Activated CD4-positive, alpha-beta memory T cell treated with anti-CD3 and anti-CD28 coated beads, Interleukin-2, amount 10 ng/mL, durations not matched to agents 7 days and 5 days (primary cell): ENCODE measurements at places on chromosomes 7 and 10. TPM values are rescaled to one million over a fixed set of nuclear protein-coding genes. Genes with fewer than 3 reads are reported as not detected.

GRCh38 chr10:7405637-7406036 is 5.2 kb downstream of the SFMBT2 start:
- DNase-seq = no peak

GRCh38 chr7:104857458-104858425 is 156.3 kb upstream of the KMT2E start:
- no peak for DNase-seq

DNA sequence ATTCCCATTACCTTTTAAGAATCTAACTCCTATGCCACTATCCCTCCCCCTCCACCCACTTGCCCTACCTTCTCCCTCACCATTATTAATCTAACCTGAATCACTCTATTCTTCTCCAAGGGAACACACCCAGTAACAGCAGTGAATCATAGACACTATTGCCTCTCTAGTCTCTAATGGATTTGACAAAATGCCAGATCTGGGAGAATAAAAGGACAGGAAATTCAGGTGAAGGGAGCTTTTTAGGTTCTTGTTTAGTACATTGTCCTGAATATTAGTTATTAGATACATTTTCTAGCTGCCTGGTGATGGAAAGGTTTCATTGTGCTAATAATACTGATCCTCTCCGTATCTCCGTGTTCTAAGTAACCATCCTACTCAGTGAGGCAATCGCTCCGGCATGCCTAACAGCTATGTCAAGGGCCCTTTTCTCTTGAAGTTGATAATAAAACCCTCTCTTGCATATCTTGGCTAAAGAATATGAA is 4.1 kb upstream of the SFR1 start:
- no peak for DNase-seq

The NODAL gene
- 0.25 TPM for total RNA-seq

The HOXA9 gene
- total RNA-seq = not detected

GRCh38 chr7:26930201-26930600 is 65.8 kb upstream of the SKAP2 start:
- DNase-seq = no peak

GRCh38 chr10:8444630-8445029 is 390.1 kb downstream of the GATA3 start:
- DNase-seq = no peak

GRCh38 chr10:102632394-102633111 is 11.7 kb upstream of the TRIM8 start:
- DNase-seq = no peak

DNA sequence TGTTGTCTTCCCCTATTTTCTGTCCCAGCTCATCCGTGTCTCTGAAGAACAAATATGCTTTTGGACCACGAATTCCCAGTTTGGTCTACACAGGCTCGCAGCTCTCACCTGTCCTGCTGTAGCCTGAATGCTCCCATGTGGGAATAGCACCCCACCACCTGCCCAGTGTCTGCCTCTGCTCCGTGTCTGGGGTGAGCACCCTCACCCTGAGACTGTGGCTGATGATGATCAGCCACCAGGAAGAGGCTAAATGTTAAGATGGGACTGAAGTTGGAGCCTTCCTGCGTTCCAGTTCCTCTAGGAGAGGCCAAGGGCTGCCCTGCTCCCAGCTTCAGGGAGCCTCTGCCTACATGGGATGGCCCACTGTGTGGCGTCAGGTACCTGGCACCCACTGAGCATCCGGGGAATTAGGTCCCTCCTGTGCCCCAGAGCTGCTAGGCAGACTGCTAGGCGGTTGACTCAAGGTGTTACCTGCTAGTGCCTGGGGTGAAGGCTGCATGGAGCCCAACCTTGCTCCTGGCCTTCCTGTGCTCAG is 3.7 kb downstream of the PGAM2 start:
- DNase-seq = no peak

DNA sequence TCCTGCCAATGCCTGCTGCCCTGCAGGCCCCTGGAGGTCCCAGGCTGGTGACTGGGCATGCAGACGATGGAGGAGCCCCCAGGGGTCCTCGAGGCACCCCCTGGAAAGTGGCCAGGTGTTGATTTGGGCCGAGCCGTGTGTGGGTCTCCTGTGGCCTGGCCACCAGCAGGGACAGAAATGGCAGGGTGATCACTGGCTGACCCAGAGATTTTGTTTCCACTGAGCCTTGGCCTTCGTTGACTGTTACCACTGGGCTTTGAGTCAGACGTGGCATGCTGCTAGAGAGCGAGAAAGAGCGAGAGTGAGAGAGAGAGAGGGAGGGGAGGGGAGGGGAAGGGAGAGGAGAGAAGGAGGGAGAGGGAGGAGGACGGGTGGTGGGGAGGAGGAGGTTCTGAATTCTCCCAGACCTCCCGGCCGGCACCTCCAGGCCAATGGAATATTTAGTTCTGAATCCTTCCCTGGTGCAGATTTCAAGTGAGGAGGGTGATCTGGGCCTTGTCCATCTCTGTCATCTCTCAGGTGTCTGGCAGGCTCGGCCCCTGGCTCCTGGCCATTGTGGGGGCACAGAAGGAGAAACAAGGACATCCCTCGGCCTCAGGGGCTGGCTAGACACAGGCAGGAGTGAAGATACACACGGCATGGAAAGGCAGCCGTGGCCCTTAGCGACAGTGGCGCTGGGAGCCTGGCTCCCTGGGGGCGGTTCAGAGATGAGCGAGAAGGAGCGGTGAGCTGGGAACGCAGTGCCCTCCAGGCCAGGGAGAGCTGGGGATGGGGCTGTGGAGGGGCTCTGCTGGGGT is 58.2 kb downstream of the GLRX3 start:
- no peak for DNase-seq

GRCh38 chr10:119447823-119448546 is 94.5 kb downstream of the RGS10 start:
- no peak for DNase-seq

The GNG11 gene
- total RNA-seq = not detected

DNA sequence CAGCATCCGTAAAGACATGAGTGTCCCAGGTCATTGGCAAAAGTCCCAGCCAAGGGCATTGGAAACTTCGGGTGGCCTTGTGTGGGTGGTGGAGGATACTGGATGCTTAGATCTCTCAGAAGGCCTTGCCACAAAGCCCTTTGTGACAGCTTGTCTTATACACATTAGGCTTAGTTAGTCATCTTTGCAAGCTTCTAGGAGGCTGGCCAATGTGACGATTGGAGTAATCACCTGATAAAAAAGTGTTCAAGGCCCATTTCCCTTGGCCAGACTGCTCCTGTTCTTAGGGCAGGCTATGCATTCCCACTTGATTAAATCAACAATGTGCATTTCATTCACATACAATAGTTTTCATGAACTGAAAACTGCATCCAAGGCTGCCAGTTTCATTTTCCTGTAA is 26.9 kb downstream of the NPS start:
- no peak for DNase-seq

DNA sequence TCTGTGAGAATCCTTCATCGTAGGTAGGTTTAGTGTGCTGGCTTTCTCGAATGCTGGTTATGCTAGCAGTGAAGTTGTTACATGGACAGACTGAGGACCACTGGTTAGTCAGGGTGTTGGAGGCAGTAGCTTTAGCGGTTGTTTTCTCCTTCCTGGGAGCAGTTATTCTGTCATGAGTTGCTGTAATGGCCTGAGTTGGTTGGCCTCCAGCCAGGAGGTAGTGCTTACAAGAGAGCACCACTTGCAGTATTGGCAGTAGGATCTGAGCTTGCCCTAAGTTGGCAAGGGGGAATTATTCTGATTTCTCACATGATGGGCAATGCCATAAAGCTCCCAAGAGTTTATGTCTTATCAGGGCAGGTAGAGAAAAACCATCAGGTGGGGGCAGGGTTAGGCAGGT is 58.0 kb downstream of the IPMK start:
- DNase-seq = no peak

The DNAH11 gene
- total RNA-seq = 2.1 TPM

The PRSS2 gene
- not detected for total RNA-seq

GRCh38 chr7:44064791-44065430 is 456 bp downstream of the PGAM2 start:
- DNase-seq = no peak

DNA sequence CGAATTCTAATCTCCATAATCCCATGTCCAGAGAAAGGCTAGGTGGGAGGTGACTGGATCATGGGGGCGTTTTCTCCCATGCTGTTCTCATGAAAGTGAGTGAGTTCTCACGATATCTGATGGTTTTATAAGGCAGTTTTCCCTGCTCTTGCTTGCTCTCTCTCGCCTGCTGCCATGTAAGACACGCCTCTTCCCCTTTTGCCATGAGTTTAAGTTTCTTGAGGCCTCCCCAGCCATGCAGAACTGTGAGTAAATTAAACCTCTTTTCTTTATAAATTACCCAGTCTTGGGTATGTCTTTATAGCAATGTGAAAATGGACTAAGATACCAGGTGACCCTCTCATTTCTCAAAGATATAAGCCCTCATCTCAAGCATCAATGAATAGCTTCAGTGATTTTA is 1.1 kb upstream of the ACTA2 start:
- DNase-seq = no peak

The SFTPA1 gene
- total RNA-seq = not detected

- no peak for DNase-seq
Observed at GRCh38 chr10:5566614-5567013, 41.9 kb downstream of the CALML3 start.

The KCNIP2 gene
- total RNA-seq = 2.5 TPM

DNA sequence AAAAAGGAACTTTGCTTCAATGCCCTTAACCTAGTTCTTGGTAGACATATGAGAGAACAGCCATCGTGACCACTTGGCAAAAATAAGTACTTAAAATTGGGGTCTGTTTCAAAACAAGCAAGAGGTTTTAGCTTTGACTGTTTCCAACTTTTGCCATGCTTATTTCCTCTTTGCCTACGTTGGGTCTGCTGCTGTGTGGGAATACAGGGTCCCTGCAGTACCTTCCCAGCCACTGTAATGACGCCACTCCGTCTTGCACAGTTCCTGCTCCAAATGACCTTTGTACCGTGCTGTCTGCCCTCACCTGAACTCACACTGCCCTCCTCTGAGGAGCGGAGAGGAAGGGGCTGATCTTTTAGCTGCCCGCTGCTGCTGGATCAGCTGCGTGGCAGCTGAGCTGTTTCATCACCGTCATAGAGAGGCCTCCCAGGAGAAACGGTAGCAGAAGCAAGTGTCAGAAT is 133.1 kb downstream of the MAPK8 start:
- no peak for DNase-seq

- DNase-seq = no peak
Observed at GRCh38 chr7:123417580-123417979, 116.8 kb downstream of the IQUB start.

DNA sequence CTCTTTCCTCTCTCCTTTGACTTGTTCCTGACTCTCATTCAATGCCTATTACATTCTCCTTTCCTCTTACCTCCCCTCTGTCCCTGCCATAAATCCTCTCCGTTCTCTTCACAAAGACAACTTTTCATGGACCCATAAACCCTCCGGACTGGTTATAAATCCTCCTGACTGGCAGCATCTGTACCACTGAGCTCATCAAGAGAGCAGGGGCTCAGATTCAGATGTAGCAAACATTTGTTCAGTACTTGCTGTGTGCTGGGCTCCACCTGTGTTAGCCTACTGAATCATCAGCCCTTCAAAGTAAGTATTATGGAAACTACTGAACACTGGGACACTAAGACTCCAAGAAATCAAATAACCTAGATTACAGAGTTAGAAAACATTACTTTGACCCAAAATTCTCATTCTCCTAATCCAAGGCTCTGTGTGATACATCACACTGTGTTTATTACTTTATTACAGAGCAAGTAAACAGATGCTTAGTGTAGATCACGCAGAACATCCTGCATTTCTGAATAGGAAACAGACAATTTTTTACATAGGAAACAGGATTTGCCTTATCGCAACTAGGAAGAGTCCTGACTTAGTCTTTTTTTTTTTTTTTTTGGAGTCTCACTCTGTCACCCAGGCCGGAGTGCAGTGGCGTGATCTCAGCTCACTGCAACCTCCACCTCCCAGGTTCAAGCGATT is 108.6 kb upstream of the PDE1C start:
- DNase-seq = no peak

DNA sequence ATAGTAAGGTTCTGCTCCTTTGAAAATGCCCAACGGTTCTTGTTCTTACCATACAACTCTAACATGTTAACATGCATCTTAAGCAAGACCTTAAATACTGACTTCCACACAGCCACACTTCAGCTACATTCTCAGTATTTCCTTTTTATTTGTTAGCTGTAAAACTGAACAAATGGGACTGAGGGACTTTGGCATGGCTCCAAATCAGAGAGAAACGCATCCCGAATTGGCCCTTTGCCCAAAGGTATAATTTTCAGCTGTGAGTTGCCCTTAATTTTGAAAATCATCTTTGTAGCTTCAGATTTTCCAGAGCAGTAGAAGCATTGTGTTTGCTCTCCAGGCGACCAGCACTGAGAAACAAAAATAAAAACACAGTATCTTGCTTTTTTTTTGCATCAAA is 56.4 kb downstream of the NEUROD6 start:
- DNase-seq = no peak

GRCh38 chr7:157208571-157209413 is 70.1 kb downstream of the UBE3C start:
- no peak for DNase-seq

- DNase-seq = no peak
Observed at GRCh38 chr7:121303422-121304101, 25.2 kb upstream of the WNT16 start.

- DNase-seq = no peak
Observed at GRCh38 chr7:80908360-80908797, 10.5 kb downstream of the SEMA3C start.

DNA sequence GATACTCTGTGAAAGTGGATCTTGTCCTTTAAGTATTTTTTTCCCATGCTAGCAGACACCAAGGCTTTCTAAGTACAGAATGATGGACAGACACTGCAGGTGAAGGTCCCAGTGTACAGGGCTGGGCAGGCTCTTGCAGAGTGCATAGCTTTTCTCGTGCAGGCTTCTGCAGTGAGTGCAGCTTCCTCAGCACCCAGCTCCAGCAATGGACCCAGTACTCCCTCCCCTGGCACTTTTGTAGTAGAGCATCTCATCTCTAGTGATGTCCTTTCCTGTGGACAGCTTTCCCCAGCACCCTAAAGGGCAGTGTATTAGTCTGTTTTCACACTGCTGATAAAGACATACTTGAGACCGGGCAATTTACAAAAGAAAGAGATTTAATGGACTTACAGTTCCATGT is 104.3 kb downstream of the CUL2 start:
- no peak for DNase-seq

The CASTOR2 gene
- 4.3 TPM for total RNA-seq

The GNAT3 gene
- total RNA-seq = not detected

The TACC2 gene
- not detected for total RNA-seq

The NUTM2E gene
- 0.18 TPM for total RNA-seq

- DNase-seq = no peak
Observed at GRCh38 chr10:73969224-73969841, 28.6 kb upstream of the VCL start.

GRCh38 chr10:88110822-88111221 is 247.4 kb downstream of the PTEN start:
- no peak for DNase-seq
